Endothelial cell (in vitro differentiated cells): ENCODE measurements at places on chromosomes 5 and 9. TPM values are rescaled to one million over a fixed set of nuclear protein-coding genes. Genes with fewer than 3 reads are reported as not detected.
A peak's percentile ranks its signal among the peaks of the same experiment; 100 is the strongest.

The BHMT2 gene
- total RNA-seq: not detected

GRCh38 chr5:109455598-109456096, 45.9 kb upstream of the PJA2 start:
- no peak for DNase-seq

The PTPRD gene
- total RNA-seq: 47.8 TPM

- DNase-seq: no peak
These were observed 144.3 kb upstream of the RAPGEF1 start for GRCh38 chr9:131884222-131884621.

- DNase-seq: no peak
These were observed 376.7 kb upstream of the RORB start for GRCh38 chr9:74120470-74120869.

- DNase-seq: no peak
These were observed 107.8 kb upstream of the ADAMTSL1 start for GRCh38 chr9:18366184-18366583.

DNA sequence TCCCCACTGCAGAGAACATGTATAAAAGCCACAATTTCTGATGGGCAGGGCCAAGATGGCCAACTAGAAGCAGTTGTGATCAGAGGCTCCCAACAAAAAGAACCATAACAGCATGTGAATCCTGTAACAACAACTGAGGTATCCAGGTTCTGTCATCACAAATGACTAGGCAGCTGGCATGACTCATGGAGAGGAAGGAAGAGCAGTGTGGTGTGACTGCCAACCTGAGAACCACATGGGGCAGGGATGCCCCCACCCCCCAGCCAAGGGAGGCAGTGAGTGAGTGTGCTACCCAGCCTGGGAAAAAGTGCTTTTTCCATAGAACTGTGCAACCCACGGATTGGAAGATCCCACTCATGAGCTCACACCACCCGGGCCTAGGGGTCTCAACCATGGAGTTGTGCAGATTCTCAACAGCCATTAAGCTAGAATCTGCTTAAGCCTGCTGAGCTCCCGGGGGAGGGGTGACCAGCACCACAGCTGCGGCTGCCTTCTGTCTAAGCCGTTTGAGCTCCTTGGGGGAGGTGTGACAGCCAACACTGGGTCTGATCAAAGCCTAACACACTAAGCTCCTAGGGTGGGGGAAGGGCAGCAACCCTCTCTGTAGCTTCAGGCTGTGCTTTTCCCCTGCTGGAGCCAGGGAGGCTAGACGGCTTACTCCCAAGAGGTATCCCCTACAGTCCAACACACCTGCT, 80.1 kb upstream of the DMAC1 start:
- DNase-seq: no peak

The GGTA1 gene
- total RNA-seq: 19.7 TPM

GRCh38 chr5:42596817-42597216, 159.8 kb upstream of the CCDC152 start:
- no peak for DNase-seq

DNA sequence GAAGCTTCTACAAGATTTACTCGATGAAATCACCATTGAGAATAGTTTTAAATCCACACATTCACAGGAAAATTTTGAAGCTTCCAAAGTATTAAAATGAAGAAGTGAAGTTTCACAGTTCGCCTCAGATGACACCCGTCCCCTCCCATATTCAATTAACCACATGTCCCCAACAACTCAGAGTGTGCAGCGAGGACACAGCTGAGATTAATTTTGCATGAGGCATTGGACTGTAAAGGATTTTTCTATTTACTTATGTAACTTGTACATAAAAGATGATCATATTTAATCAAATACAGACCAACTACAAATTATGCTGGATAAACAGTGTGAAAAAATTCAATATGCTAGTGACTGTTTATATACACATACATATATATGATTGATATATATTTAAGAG, 84.7 kb upstream of the OLFM1 start:
- no peak for DNase-seq

DNA sequence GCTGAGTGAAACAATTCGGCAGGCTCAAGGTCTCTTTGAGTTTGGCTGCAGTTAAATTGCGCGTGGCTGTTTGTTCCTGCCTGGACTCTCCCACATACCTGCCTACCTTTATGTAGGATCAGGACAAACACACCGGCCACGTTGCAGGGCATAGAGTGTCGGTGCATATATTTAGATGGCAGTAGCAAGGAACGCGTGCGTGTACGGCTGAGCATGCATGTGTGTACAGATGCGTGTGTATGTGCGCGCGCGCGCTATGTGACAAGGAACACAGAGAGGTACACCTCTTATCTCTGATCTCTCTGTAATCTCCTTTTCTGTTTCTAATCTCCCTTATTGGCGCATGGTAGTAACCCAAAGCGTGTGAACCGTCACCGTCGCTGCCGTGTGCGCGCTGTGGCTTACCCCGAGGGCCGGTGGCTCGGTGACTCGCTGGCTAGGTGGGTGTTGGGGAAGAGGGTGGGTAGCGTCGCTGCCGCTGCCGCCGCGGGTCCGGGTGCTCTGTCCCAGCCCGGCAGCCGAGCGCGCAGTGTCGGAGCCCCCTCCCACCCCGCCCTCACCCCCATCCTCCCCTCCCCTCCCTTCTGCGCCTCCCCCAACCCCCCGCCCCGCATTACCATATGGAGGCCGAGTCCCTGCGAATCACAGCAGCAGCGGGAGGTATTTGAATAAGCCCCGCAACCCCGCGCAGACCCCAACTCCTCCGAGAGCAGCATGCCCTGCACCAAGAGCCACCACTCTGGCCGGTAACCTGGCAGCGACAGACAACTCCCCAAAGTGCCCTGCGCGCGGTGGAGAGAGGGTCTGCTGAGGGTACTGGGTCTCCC, 204.8 kb downstream of the MEF2C start:
- peak; percentile 9 for DNase-seq

The SCGB3A2 gene
- total RNA-seq: 1.4 TPM

- DNase-seq: no peak
These were observed 92.1 kb upstream of the TAF11L2 start for GRCh38 chr5:17405976-17406375.
